Activated CD4-positive, alpha-beta T cell treated with anti-CD3 and anti-CD28 coated beads, Interleukin-2, amount 50 U/mL, for 4 hours (primary cell): ENCODE measurements at places on chromosomes 2 and 18.

- DNase-seq = no peak
These were observed 132.2 kb upstream of the PID1 start for GRCh38 chr2:229403296-229403695.

GRCh38 chr2:88540346-88540745, 86.9 kb downstream of the EIF2AK3 start:
- DNase-seq = no peak

- DNase-seq = no peak
These were observed 226.6 kb downstream of the ALPK2 start for GRCh38 chr18:58402247-58402646.

GRCh38 chr2:40487602-40488001, 35.7 kb upstream of the SLC8A1 start:
- DNase-seq = no peak

GRCh38 chr2:3179208-3179607, 198.4 kb downstream of the EIPR1 start:
- DNase-seq = no peak

- DNase-seq = no peak
These were observed 98.1 kb downstream of the SMAD2 start for GRCh38 chr18:47832348-47832747.

DNA sequence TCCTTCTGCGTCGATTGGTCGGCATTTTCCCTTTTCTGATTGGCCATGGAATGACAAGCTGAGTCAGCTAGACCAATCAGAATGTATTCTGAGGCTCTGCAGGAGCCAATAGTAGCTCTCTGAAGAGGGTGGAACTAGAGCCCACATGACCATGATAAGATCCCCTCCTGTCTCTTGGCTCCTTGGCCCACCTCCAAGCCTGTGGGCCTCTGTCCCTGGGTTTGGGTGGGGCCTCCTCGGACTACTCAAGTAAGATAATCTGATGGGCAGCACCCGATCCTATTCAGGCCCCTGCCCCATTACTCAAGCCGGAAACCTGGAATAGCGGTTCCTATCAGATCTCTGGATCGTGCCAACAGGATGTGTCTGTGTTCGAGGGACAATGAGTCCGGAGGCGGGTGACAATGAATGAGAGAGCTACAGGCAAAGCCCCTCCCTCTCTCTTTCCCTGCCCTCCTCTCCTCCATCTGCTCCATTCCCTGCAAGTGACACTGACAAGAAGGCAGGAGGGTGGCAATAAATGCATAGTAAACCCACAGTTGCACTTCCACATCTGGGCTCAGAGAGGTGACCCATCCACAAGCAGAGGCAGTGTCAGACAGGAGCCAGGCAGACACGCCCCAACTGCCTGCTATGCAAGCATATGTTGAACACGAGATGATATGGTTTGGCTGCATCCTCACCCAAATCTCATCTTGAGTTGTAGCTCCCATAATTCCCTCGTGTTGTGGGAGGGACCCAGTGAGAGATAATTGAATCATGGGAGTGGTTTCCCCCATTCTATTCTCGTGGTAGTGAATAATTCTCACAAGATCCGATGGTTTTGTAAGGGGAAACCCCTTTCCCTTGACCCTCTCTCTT, 114.7 kb downstream of the TNS1 start:
- no peak for DNase-seq

- DNase-seq = no peak
These were observed 33.1 kb downstream of the BCL11A start for GRCh38 chr2:60520151-60520876.
